Glutamatergic neuron (in vitro differentiated cells): ENCODE measurements at places on chromosomes 7 and 10.
A peak's percentile ranks its signal among the peaks of the same experiment; 100 is the strongest.

GRCh38 chr7:22989643-22990587, 24.0 kb downstream of the HYCC1 start:
- no peak for DNase-seq

DNA sequence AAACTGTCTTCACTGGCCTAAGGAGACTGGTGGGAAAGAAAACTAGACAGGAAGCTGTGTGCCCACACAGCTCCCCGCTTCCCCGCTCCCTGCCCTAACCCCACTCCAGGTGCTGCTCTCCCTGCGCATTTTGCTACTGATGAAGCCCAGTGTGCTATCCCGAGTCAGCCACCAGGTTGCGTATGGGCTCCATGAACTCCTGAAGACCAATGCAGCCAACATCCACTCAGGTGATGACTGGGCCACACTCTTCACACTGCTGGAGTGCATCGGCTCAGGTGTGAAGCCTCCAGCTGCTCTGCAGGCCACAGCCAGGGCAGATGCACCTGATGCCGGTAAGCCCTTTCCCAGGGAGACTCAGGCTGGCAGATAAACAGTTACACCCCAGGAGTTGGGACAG, 20.3 kb upstream of the NFKB2 start:
- DNase-seq, result no peak

GRCh38 chr10:36676756-36677430, 448.5 kb upstream of the ANKRD30A start:
- DNase-seq, result no peak

DNA sequence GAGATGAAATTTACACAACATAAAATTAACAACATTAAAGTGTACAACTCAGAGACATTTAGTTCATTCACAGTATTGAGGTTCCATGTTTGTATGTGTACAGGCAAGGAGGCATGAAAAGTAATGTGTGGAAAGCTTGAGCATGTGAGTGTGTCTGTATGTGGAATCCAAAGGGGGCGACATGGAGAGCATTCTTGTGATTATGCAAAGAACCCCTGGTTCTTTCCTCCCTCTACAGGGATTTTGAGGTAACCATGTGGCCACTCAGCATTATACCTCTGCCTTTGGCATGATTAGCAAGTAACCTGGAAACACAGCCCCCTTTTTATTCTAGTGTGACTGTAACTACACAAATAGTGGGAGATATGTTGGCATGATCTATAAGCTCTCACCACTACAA, 21.0 kb downstream of the OR2F1 start:
- DNase-seq, result no peak

GRCh38 chr10:101161494-101162299, 30.6 kb downstream of the TLX1 start:
- peak; percentile 71 for DNase-seq

- peak; percentile 69 for DNase-seq
Observed at GRCh38 chr10:77925795-77926565, 575 bp downstream of the DLG5 start.

- no peak for DNase-seq
Observed at GRCh38 chr7:24715661-24716479, 41.4 kb downstream of the GSDME start.

DNA sequence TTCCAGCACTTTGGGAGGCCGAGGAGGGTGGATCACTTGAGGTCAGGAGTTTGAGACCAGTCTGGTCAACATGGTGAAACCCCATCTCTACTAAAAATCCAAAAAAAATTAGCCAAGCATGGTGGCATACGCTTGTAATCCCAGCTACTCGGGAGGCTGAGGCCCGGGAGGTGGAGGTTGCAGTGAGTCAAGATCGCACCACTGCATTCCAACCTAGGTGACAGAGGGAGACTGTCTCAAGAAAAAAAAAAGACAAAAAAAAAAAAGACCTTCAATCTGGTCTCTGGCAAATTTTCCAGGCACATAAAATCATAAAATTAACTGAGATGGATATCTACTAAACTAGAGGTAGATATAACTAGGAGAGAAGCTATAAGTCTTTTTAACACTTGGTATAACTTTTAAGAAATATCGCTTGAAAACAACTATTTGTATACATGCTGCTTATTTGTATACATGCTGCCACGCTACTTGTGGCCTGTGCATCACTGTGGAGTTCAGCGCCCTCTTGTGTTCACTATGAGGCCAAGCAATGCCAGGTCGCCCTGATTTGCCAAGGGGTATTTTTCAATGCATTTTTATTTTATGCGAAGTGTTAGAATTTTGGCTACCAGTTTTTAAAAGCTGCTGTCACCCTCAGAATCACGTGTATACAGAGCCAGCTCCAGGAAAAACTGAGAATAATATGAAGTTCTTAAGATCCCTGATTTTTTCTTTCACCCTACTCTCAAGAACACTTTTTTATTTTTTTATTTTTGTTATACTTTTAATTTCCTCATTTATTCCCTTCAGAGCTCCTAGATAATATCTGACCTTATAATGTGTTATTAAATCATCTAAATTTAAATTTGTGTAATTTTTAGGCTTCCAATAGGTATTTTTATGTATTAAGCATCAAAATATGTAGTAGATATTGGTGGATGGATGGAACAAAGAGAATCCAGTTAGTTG, 26.7 kb downstream of the CYCS start:
- peak; percentile 59 for DNase-seq

GRCh38 chr7:112145206-112145605, 61.0 kb downstream of the DOCK4 start:
- no peak for DNase-seq

DNA sequence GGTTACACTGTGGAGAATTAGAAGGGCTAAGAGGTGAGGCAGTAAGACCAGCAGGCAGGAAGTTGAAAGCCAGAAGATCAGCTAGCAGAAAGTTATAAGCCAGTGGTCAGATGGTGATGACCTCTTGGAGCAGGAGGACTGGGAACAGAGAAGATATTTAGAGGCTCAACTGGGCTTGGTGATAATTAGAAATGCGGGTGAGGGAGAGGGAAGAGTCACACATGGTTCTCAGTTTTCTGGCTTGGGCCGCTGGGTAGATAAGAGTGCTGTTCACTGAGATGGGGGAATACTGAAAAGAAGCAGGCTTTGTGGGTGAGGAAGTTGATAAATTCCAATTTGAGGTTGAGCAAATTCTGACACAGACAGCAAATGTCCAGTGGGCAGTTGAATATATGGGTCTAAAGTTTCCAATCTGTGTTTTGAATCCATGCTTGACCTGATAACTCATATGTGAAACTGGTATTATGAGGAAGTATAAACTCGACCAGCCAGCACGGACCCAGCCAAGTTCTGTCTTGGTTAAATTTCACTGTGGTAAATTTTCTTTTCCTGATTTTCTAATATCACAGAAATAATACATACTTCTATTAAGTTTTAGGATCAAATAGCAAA, 22.7 kb downstream of the LSMEM1 start:
- no peak for DNase-seq

DNA sequence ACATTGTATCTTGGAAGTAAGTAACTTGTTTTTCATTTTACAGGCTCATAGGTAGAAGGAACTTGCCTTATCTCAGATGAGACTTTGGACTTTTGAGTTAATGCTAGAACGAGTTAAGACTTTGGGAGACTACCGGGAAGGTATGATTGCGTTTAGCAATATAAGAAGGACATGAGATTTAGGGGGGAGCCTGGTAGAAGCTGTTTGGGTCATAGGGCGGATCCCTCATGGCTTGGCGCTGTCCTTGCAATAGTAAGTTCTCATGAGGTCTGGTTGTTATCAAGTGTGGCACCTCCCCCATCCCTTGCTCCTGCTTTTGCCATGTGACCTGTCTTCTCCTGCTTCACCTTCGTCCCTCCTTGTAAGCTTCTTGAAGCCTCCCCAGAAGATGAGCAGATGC, 110.3 kb downstream of the MKX start:
- DNase-seq, result no peak

DNA sequence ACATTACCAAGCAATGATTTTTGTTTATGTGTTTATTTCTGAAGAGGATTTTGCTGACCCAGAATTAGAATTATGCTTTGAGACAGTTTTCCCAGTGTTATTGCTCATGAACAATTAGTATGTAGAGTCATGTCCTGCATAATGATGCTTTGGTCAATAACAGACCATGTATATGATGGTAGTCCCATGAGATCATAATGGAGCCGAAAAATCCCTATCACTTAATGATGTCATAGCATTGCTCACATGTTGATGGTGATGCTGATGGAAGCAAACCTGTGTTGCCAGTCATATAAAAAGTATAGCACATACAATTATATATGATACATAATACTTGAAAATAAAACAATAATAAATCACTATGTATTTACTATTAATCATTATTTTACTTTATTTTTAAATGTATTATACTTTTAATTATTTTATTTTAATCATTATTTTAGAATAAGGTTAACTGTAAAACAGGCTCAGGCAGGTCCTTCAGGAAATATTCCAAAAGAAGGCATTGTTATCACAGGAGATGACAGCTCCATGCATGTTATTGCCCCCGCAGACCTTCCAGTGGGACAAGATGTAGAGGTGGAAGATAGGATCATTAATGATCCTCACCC, 33.5 kb downstream of the AHR start:
- DNase-seq, result no peak

- DNase-seq, result no peak
Observed at GRCh38 chr7:64873155-64873500, 29.9 kb upstream of the ZNF273 start.

DNA sequence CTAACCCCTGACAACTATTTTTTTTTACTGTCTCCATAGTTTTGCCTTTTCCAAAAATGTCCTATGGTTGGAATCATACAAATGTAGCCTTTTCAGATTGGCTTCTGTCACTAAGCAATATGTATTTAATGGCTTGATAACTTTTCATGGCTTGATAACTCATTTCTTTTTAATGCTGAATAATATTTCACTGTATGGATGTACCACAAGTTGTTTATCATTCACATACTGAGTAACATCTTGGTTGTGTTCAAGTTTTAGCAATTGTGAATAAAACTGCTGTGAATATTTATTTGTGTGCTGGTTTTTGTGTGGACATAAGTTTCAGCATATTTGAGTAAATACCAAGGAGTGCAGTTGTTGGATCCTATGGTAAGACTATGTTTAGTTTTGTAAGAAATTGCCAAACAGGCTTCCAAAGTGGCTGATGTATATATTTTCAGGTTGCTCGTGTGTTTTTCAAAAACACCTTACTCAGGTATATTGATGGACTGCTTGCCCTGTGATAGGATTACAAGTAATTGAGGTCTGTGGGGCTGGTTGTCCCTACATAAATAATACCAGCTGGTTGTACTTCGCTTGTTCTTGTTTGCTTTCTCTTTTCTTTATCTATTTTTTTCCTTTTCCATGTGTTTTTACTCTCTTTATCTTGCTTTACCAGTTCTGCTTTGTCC, 23.0 kb downstream of the NRF1 start:
- DNase-seq, result no peak

- DNase-seq, result no peak
Observed at GRCh38 chr10:24207341-24207740, 1.6 kb upstream of the KIAA1217 start.

DNA sequence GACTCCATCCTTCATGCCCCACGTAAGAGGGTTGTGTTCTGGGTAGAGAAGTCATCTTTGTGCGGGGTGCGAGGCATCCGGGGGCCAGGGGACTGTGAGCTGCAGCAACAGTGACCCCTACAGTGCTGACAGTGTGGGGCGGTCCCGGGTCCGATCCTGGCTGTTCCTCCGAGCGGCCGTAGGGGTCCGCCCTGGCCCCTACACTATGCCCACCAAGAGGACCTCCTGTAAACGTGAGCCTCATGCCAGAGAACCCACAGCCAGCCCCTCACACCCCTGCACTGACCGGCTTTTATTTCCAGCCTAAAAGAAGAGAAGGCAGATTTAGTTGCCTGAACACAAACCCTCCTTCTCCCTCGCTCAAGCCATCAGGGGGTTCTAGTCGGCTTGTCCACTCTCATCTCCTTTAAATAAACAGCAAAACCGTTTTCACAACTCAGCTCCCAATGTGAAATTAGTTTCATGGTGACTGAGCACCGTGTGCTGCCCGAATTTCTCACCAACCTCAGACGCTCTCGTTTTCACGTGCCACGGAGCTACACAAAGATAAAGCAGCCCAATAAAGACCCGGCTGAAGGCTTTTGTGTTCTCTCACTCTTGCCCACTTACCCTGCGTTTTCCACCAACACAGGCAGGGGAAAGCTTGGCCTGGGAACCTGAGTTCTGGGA, 588.6 kb downstream of the PTPRN2 start:
- DNase-seq, result no peak

GRCh38 chr7:131483586-131483985, 72.8 kb downstream of the PODXL start:
- no peak for DNase-seq

- no peak for DNase-seq
Observed at GRCh38 chr10:1454428-1454827, 282.9 kb downstream of the ADARB2 start.

DNA sequence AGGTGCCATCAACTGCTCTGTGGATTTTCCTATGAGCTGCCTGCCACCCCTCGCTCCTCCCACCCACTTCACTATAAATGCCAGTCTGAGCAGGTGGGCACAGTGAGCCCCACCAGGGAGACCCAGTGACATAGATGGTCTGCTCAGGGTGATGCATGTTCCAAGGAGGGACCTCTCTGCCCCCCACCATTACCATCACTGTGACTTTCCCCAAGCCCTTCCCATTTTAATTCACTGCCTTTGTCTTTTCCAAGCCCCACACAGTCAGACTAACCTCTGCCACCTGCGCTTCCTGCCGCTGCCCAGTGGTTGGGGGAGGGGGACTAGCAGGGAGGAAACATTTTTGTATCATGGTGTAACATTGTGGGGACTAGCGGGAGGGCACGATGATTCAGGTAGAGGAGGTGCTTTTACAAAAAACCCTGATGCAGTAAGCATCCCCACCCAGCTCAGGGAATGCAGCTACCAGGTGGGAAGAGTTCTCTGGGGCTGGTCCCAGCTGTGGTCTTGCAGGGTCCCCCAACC, 24.6 kb downstream of the PRSS2 start:
- DNase-seq, result no peak

- DNase-seq, result no peak
Observed at GRCh38 chr7:137628216-137628615, 218.6 kb downstream of the DGKI start.

GRCh38 chr10:70053841-70054288, 1.2 kb downstream of the MACROH2A2 start:
- DNase-seq, result peak; percentile 64

DNA sequence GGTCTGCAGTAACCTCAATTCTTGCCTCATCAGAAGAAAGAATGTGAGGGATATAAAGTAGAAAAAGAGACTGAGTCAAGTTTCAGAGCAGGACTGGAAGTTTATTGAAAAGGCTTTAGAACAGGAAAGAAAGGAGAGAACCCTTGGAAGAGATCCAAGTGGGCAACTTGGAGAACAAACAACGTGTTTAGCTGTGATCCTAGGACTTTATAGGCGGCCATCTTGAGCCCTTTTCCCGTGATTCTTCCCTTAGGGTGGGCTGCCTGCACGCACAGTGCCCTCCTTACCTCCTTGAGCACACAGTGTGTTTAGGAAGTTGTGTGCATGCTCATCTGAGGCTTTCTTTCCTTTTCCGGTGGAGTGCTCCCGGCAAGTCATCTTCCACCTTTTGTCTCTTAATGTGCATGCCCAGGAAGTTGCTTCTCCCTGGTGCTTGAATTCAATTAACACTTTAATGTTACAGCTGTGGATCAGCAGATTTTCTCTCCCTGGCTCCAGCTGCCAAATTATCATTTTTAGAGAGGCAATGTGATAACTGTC, 59.8 kb downstream of the ENTPD1 start:
- DNase-seq, result no peak

GRCh38 chr7:131124001-131124629, 203.6 kb upstream of the MKLN1 start:
- no peak for DNase-seq
